ENCODE measurements at places on chromosomes 5 and 9.

DNA sequence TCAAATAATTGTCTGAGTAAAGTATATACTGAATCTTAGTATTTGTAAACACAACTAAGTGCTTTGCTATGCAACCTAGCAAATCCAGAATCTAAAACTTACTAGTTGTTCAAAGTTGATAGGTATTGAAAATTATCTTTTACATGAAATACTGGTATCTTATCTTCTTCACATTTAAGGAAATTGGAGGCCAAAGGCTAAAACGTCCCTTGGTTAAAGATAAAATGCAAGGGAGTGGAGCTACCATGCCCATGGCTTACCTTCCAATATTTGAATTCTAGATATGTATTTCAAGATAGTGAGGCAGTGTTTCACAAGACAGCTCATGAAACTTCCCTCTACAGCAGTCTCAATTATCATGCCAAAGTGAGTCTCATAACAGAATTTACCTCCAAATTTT lies 373.5 kb downstream of the KIAA0825 start:
- no peak for DNase-seq

DNA sequence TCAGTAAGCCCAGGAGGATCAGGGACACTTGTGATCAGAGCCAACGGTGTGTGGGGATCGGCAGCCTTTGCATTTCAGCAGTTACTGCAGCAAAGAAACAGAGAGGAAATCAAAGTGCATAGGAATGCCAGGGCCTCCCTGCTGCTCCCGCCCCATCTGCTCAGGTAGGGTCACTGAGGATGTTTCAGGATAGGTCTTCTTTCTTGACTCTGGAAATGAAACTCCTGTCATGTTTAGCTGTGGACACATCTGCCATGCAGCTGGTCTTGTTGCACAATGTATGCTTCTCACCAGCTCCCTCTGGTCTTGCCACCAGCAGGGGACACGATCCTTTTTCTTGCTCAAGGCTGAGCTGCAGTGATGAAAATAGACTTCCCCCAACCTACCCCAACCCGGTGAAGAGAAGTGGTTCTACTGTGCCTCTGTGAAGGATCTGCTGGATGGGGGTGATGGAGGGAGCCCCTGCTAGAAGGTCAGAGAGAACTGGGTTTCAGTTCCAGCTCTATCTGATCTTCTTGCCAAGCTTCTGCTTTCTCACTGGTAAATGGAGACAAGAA lies 185.2 kb upstream of the KLF4 start:
- DNase-seq = no peak

DNA sequence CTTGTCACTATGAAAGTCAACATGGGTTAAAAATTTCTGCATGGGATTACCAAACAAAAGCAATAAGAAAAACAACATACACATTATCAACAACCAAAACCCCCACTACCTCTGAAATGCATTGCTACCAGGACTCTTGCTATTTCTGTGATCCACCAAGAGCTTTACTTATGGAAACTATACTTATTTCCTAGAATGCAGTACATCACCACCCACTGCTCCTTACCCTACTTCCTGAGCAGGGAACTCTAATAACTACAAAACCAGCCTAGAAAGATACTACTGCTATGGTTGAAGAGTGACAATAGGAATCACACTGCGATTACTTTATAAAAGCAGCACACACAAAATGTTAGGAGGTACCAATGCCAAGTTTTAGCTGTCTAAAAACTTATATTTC lies 22.2 kb downstream of the LURAP1L start:
- no peak for DNase-seq

GRCh38 chr5:111574311-111574710 lies 62.0 kb upstream of the STARD4 start:
- no peak for DNase-seq

DNA sequence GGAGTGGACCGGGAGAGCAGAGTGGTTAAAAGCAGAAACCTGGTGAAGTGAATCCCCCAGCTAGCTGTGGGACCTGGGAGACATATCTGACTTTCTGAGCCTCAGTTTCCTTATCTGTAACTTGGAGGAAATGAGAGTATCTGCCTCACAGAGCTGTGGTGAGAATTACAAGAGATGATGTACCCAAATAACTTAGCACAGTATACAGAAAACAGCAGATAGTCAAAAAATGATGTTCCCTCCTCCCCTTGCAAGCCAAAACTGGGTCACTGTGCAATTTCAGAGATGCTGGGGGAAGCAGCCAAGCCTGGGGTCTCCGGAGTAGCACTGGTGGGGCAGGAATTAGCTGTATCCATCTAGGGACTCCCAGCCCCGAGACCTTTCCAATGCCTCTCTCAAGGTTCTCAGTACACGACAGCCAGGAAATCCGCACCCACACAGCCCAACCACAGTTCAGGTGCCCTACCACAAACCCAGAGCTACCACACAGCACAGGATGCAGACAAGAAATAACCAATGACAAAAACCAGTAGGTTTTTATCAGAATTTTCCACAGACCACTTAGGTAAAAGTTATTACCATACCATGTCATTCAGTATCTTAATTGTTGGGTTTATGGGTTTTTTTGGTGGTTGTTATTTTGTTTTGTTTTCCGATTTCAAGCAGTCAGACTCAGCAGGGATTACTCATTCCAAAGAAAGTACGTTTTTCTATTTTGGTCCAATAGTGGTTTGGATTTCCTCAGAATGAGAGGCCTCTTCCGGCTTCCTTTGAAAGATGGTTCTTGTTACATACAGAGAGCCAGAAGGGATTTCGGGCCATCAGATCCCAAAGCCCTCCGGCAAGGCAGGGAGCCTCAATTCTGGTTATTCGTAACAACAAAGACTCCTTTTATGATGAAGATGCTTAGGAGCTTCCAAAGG lies 4.9 kb upstream of the HRH2 start:
- DNase-seq = peak; percentile 89

- DNase-seq = no peak
Measured at GRCh38 chr5:130545291-130545690, 619.8 kb downstream of the HINT1 start.

Measured in MM.1S (cell line).